ENCODE measurements at places on chromosomes 2 and 18.

GRCh38 chr2:233639860-233640259 is 3.6 kb downstream of the UGT1A10 start:
- no peak for DNase-seq

- DNase-seq: no peak
These were observed 81.8 kb upstream of the HPCAL1 start for GRCh38 chr2:10220902-10221391.

GRCh38 chr2:121501031-121501430 is 29.6 kb upstream of the RNU4ATAC start:
- no peak for DNase-seq

DNA sequence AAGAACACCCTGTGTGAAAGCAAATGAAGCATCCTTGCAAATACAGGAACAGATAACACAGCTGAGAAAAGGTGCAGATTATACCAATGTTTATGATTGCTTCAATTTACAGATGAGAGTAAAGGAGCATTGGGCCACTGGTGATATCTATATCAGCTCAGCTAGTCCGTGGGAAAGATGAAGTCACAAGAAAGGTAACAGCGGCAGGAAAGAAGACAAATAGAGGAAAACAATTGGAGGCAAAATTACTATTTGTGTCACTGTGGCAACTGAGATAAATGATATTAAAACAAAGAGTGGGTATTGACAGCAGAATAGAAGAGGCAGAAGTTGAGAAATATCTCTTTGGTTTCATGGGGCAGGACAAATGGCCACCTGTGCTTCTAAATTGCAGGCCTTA is 121.2 kb upstream of the CAVIN2 start:
- DNase-seq: no peak
